Nucleus accumbens (tissue), 56 donors: ENCODE measurements at places on chromosomes 2 and 18.

- no peak for DNase-seq
These were observed 290.1 kb upstream of the HDAC4 start for GRCh38 chr2:239690651-239691631.

GRCh38 chr2:205768341-205768740, 86.0 kb downstream of the NRP2 start:
- no peak for DNase-seq

DNA sequence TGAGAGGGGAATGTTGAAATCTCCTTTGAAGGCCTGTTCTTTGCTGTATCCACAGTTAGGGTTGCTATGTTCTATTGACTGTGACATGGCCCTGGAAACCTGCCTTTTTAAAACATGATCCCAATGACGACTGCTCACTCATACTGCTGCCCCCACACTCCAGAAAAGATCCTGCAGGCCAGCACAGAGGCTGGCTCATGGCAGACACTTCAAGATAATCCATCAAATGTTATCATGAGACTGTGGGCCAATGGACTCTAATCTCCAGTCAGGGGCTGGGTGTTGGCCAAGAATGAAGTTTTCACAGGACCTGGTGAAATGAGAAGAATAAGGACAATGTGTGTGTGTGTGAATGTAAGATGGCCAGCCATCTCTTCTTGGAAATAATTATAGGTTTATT, 59.0 kb upstream of the THOC1 start:
- no peak for DNase-seq

- DNase-seq, result no peak
These were observed 27.4 kb upstream of the CCNYL1 start for GRCh38 chr2:207683879-207684627.

GRCh38 chr2:30915486-30915885, 108.2 kb upstream of the CAPN13 start:
- DNase-seq, result no peak

- DNase-seq, result no peak
These were observed 1.9 kb downstream of the PIEZO2 start for GRCh38 chr18:11147371-11147951.

DNA sequence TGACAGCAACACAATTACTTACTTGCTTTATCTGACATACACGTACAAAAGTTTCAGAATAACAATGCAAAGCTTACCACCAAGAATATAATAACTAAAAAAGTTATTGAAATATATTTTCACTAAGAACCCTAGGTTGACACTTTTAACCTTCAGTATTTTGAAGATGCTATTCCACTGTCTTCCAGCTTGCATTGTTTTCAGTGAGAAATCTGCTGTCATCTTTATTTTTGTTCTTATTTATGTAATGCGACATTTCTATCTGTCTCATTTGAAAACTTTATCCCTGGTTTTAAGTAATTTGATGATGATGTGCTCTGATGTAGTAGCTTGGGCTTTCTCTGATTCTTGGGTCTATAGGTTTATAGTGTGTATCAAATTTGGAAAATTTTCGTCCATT, 165.0 kb upstream of the SMIM21 start:
- no peak for DNase-seq

DNA sequence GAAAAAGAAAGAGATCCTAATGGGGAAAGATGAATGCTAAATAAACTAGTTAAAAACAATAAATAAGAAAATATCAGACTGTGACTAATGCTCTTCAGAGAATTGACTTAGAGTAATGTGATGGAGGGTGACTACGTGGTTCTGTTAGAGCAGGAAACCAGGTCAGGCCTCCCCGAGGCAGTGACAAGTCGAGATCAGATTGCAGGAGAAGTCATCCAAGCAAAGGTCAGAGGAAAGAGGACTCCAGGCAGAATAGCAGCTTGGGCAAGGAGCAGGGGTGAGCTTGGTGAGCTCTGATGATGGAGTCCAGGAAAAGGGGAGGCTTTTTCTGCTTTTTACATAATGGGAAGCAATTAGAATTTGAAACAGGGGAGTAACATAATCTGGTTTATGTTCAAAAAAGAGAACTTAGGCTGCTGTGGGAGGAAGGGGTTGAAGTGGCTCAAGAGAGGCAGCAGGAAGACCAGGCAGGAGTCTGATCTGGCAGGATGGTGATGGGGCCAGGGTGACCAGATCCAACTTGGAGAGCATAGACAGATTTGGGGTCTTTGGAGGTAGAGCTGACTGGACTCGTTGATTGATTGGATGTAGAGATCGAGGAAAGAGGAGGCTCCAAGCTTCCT, 27.3 kb upstream of the ITGB6 start:
- no peak for DNase-seq

DNA sequence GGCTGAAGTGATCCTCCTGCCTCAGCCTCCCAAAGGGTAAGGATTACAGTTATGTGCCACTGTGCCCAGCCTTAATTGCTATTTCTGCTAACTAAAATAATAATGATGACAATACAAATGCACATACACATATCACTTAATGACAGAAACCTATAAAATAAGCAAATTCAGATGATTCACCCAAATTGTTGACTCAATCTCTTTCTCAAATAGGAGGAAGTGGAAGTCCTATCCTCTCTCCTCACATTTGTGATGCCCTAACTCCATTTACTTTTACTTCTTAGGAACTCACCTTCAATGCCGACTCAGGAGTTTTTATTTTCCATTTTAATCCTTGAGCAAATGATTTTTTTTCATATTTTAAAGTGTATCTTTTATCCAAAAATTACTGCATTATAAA, 24.5 kb upstream of the RAPH1 start:
- no peak for DNase-seq

DNA sequence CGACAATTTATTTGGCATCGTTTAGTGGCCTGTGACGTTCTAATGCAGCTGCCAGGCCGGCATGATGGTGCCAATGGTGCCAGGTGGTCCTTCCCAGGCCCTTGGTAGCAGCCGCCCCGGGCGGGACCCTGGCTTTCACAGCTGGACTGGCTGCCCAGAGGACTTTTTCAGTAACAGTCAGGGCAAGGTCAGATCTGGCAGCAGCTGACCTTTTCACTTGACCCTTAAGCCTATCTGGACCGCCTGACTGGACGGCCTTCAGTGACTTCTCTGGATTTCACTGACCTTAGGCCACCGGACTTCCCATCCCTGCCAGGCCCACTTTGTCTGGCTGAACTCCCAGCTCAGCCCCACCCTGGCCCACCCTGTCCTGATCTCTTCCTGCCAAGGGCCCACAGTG, 15.9 kb downstream of the TRIB2 start:
- DNase-seq, result no peak

GRCh38 chr2:181575024-181575649, 81.8 kb downstream of the CERKL start:
- DNase-seq, result no peak

GRCh38 chr18:47999801-48000248, 69.4 kb upstream of the SMAD2 start:
- DNase-seq, result no peak

GRCh38 chr2:173922760-173923159, 42.4 kb downstream of the SP3 start:
- no peak for DNase-seq

DNA sequence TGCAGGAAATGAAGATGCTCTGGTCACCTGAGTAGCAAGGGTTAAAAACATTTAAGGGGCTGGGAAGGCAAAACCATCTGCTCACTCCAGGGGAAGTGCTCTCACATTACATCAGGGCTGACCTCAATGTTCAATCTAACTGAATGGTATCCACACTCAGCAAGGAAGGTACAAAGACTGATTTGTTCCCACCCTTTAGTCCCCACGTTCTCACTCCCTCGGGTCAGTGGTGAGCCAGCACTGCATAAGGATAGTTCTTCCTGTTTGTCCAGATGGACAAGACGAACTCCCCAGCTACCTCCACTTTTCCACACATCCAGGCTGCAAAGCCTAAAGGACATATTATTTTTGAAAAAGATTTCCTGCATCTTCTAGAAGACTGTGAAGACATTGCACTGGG, 126.6 kb upstream of the SLC14A2 start:
- DNase-seq, result no peak

GRCh38 chr2:197254776-197255530, 55.6 kb downstream of the ANKRD44 start:
- DNase-seq, result no peak

- DNase-seq, result no peak
These were observed 100.6 kb downstream of the ANTXR1 start for GRCh38 chr2:69113627-69114026.

- DNase-seq, result no peak
These were observed 10.5 kb upstream of the KLF7 start for GRCh38 chr2:207176247-207176646.

DNA sequence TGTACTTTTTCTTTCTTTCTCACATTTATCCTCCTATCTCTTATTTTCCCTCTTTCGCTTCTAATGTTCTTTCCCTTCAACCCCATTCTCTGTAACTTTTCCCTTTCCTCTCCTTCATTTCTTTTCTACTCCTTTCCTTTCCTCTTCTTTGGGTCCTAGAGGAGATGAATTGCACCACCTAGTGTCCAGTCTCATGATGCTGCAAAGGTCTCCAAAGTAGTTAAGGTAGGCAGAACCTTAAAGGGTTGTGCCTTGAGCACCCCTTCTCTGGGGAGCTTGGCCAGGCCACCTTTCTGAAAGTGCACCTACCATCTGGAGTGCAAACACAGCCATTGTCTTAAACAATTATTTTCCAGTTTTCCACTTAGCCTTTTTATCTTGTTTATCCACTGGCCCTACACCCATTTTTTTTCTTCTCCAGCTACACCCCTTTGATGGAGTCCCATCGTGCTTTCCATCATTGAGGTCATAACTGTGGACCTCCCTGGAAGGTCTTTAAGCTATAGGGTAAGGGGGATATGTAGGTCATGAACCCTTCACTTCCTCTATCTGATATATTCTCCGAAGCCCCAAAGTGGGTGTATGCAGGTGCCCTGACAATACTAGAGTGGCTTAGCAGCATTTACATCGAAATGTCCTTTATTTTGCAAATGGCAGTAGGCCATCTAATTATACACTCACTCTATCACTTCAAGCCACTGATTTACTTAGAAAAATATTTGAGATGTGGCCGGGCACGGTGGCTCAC, 155.9 kb downstream of the ESCO1 start:
- peak; percentile 4 for DNase-seq

DNA sequence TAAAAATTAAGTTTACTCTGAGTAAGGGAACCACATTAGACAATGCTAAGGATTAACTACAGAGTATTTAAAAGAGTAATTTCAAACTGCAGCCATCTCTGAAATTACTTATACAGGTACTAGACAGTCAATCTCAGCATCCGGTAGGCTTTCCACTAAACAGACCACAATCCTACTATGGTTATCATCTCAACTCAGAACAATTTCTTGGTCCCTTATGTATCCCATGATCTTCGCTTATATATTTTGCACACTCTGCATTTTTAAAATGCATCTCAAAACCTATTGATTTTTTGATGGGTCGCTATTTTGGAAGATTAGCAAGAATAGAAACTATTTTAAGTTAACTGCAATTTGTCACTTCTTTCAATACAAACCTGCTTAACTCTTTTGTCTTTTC, 1.4 kb downstream of the PPP4R1 start:
- DNase-seq, result no peak

DNA sequence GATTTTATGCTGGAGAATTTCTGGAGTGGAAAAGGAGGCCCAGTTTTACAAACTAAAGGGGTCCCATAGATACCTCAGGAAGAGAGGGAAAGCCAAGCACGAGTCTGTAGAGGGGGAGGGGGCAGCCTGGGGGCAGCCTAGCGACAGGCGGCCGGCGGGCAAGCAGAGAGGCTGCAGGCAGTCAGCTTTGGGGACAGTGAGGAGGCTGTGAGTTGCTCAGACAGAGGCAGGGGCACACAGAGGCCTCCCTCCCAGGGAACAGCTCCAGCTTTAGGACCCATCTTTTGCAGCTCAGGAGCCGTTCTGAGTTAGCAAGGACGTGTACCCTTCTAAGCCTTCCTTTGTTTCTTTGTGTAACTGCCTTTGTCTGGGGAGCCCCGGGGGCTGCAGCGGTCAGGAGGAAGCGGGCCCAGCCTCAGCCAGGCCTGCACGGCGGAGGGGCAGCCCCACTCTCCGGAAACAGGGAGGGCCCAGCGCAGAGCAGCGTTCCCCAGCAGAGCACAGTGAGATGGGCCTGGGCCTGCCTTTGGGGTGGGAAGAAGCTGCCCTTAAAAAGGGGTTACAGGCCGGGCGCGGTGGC, 41.1 kb upstream of the RALBP1 start:
- no peak for DNase-seq

DNA sequence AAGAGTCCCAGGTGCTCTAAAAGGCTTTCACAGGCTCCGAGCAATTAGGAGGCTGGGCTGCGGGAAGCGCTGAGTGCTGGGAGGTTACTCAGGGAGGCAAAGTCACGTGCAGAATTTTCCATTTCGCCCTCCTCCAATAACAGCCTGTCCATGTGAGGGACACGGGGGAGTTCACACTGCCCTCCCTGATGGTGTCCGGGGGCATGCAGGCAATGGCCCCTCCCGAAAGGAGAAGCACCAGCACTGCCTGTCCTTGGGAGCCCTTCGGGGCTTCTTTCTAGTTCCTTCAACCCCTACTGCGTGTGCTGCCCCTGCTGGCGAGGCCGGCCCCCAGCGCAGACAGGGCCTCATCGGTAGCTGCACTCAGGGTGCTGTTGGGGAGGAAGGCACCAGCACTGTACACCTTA, 63.1 kb upstream of the HPCAL1 start:
- DNase-seq, result no peak

DNA sequence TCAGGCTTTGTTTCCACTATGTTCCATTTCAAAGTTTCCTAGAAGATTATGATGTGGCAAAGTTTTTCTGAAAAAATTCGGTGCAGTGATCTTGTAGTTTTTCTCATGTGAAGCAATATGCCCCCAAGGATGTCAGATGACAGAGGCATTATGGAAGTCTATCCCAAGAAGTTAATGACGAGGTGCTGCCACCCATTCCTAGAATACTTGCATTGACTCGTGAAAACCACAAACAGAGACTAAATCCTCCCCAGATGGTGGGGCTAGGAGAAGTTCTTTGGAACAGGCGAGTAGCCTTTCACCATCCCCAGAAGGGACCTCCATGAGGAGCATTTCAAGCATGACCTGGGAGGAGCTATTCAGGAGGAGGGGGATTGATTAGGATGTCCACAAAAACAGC, 40.2 kb upstream of the COPS8 start:
- DNase-seq, result no peak

GRCh38 chr2:119523952-119524694, at the start of gene SCTR:
Gene SCTR, minus strand, starts transcription at chr2:119524483. Its CDS starts 257 bp downstream, at chr2:119524226.
- no peak for DNase-seq

GRCh38 chr18:2895391-2895790, 48.6 kb downstream of the EMILIN2 start:
- DNase-seq, result no peak

GRCh38 chr18:9017167-9017904, 85.2 kb upstream of the NDUFV2 start:
- DNase-seq, result no peak

DNA sequence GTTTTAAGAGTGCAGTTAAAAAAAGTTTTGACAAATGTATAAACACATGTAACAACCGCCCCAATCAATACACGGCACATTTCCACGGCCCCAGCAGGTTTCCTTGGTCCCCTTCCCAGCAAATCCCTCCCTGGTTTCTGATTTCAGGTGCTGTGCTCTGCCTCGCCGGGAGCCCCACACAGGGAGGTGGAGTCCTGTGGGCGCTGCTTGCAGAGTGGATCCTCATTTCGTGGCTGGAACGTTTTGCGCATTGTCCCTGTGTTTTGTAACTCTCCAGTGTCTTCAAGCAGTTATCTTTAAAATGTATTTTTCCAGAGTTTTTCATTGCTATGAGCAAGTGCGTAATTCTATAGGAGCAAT, 124.8 kb downstream of the GALR1 start:
- DNase-seq, result no peak
